ENCODE measurements at places on chromosomes 7 and 10. TPM values are rescaled to one million over a fixed set of nuclear protein-coding genes. Genes with fewer than 3 reads are reported as not detected.

- no peak overlapping the region for H3K27ac ChIP-seq
- H3K4me3 ChIP-seq: no peak overlapping the region
- H3K27me3 ChIP-seq: peaks cover 38% of the 10 kb centered on the region
- no peaks in the 10 kb centered on the region for H3K36me3 ChIP-seq
- no peaks in the 10 kb centered on the region for H3K4me1 ChIP-seq
- DNase-seq: no peak
These were observed 3.4 kb downstream of the H2BK1 start for GRCh38 chr7:151206914-151207313.

DNA sequence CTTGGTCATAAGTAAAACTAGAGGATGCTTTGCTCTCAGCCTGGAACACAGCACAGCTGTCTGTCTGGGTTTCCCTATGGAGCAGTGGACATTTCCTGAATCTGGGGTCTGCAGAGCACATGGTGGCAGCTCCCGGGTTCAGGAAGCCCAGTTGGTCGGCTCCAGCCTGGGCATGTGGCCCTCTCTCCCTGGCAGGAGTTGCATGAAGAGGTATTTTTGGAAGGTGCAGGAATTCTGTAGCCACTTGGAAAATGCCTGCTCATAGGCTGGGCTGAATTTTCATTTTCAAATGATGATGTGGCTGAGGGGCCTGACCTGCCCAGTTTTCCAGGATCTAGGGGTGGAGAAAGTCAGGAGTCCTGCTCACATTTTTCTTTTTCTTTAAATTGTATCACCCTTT lies 6.7 kb upstream of the TPST1 start:
- H3K36me3 ChIP-seq: no peaks in the 10 kb centered on the region
- DNase-seq: no peak
- no peak overlapping the region for H3K4me3 ChIP-seq
- no peak overlapping the region for H3K27ac ChIP-seq
- no peaks in the 10 kb centered on the region for H3K4me1 ChIP-seq

GRCh38 chr10:97319671-97320479 lies 804 bp downstream of the FRAT1 start:
- no peak for DNase-seq
- H3K27me3 ChIP-seq: no peaks in the 10 kb centered on the region
- peak overlapping the region; percentile 47 for H3K4me3 ChIP-seq
- H3K36me3 ChIP-seq: no peaks in the 10 kb centered on the region
- H3K4me1 ChIP-seq: peaks cover 4% of the 10 kb centered on the region
- peak overlapping the region; percentile 100 for H3K27ac ChIP-seq

The LLCFC1 gene
- total RNA-seq: not detected

DNA sequence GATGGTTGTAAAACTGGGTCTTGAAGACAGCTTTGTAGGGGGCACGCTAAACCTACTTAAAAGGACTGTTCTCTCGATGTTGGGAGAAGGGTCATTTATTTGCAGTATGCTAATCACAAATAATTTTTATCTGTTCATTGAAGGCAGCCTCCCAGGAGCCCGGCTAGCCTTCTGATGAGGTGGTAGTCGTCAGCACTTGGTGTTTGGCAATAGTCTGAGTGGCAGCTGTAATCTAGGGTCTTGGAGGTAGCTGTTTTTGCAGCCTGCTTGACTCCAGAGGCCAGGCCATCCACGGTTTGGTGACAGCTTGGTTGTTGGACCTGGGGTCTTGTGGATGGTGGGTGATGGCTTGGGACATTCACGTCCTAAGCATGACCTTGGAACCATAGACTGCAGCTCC lies 2.2 kb downstream of the GTF2IRD1 start:
- peak; percentile 50 for DNase-seq
- peaks cover 2% of the 10 kb centered on the region for H3K4me1 ChIP-seq
- no peak overlapping the region for H3K4me3 ChIP-seq
- no peaks in the 10 kb centered on the region for H3K36me3 ChIP-seq
- H3K27ac ChIP-seq: no peak overlapping the region

- peak; percentile 21 for DNase-seq
- H3K27me3 ChIP-seq: no peaks in the 10 kb centered on the region
- no peaks in the 10 kb centered on the region for H3K36me3 ChIP-seq
- H3K27ac ChIP-seq: no peak overlapping the region
- H3K4me3 ChIP-seq: no peak overlapping the region
These were observed 88.4 kb upstream of the RHEB start for GRCh38 chr7:151608031-151608551.

DNA sequence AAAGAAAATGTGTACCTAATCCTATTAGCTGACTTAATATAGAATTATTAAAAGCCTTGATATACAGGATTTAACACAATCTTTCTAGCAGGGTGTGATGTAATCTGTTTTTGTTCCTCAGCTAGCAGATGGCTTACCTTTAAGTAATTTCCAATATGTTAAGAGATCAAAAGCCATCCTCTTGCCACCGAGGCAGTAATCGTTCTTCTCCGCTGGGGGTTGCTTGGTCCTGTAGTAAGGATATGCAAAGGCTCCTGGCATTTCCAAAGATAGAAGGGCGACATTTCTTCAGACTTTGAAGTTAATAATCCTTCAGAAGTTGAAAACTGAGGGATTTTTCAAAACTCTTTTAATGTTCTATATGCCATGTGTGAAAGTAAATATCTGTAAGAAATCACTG lies 156.4 kb downstream of the FZD1 start:
- H3K27me3 ChIP-seq: peaks cover 7% of the 10 kb centered on the region
- no peak for DNase-seq
- H3K27ac ChIP-seq: no peak overlapping the region
- H3K4me3 ChIP-seq: no peak overlapping the region
- no peaks in the 10 kb centered on the region for H3K36me3 ChIP-seq
- no peaks in the 10 kb centered on the region for H3K4me1 ChIP-seq

DNA sequence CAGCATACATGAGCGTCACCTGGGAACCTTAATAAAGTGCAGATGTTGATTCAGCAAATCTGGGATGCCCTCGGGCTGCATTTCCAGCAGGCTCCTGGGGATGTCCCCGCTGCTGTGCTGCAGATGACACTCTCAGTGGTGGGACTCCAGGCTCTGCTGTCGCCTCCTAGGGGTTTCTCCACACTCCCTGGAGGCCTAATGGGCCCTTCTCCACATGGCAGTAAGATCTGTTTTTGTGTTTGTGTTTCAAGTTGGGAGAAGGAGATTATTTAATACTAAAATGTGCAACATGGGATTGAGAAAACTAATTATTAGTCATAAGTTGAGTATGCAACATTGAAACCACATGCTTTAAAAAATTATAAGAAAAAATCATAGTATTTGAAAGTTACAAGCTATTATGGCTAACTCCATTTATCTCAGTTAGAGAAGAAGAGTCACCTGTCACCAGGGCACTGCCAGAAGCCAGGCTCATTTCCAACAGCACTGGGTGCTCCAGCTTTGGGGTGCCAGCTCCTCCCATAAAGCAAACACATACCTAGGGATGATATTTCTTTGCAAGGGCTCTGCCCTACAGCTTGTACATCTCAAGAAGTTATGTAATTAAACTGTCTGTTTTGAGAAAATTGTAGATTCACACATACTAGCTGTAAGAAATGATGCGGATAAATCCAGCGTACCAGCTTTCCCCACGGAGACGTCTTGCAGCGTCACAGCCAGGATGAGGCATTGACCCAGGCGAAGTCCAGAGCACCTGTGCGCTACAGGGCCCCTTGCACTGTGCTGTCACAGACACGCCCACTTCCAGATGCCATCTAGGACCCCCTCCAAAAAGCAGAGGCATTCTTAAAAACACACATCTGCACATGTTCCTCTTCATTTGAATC lies 106.4 kb downstream of the EGFR start:
- peaks cover 11% of the 10 kb centered on the region for H3K36me3 ChIP-seq
- peak overlapping the region; percentile 56 for H3K27ac ChIP-seq
- no peaks in the 10 kb centered on the region for H3K27me3 ChIP-seq
- peaks cover 49% of the 10 kb centered on the region for H3K4me1 ChIP-seq
- no peak overlapping the region for H3K4me3 ChIP-seq

DNA sequence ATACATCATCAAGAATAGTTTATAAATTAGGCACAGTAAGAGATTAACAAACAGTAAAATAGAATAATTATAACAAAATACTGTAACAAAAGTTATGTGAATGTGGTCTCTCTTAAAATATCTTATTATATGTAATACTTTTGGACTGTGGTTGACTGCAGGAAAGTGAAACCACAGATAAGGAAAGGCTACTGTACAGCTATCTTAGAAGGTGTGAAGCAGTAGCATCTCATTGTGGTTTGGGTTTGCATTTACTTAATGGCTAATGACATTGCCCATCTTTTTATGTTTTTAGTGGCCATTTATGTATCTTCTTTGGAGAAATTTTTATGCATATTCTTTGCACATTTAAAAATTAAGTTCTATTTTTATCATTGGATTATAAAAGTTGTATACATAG lies 296.4 kb upstream of the MAGI2 start:
- no peaks in the 10 kb centered on the region for H3K36me3 ChIP-seq
- H3K27me3 ChIP-seq: no peaks in the 10 kb centered on the region
- no peak overlapping the region for H3K4me3 ChIP-seq
- DNase-seq: no peak
- no peak overlapping the region for H3K27ac ChIP-seq

The SNCG gene
- total RNA-seq: 8.7 TPM

- H3K4me3 ChIP-seq: no peak overlapping the region
- DNase-seq: peak; percentile 27
- H3K27ac ChIP-seq: no peak overlapping the region
- H3K27me3 ChIP-seq: no peaks in the 10 kb centered on the region
These were observed 15.9 kb downstream of the PRKG1 start for GRCh38 chr10:51090190-51090589.

- H3K4me3 ChIP-seq: no peak overlapping the region
- H3K27ac ChIP-seq: no peak overlapping the region
- H3K27me3 ChIP-seq: no peaks in the 10 kb centered on the region
- peak; percentile 47 for DNase-seq
These were observed 52.6 kb upstream of the CYP2C8 start for GRCh38 chr10:95121904-95122303.

DNA sequence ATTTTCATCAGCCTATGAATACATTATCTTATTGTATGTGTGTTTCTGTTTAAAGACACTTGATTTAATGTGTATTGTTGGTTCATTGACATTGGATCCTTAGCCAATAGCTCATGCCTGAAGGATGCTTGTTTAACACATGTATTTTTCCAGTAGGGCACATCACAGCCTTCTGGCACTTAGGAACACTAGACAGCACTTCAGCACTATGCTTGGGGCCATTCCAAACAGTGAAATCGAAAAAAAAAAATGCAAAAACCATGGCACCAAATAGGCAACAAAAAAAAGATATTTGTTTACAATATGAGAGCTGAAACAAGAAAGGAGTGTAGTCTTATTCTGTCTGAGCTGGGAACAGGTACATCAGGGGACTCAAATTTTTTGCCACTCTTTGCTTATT lies 262.8 kb downstream of the SLC25A13 start:
- no peak overlapping the region for H3K4me3 ChIP-seq
- H3K36me3 ChIP-seq: no peaks in the 10 kb centered on the region
- H3K27ac ChIP-seq: no peak overlapping the region
- H3K4me1 ChIP-seq: no peaks in the 10 kb centered on the region
- no peaks in the 10 kb centered on the region for H3K27me3 ChIP-seq

The DOCK1 gene
- 91.0 TPM for total RNA-seq

The ATG9B gene
- under 0.01 TPM for total RNA-seq

DNA sequence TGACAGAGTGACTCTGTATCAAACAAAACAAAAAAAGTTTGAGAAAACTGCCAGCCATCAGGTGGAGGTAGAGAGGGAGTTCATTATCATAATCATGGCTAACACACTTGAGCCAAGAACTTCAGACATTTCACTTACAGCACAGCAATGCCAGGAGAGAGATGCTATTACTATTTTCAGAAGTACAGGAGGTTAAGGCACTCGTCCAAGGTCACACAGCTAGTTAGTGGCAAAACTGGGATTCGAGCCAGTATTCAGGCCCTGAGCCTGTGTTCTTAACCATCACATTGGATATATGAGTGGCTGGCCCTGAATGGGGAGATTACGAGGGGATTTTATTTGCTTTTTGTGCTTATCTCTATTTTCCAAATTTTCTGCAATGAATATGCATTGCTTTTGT lies 24.8 kb upstream of the UNC5B start:
- peak; percentile 80 for DNase-seq
- no peaks in the 10 kb centered on the region for H3K4me1 ChIP-seq
- H3K27me3 ChIP-seq: peaks cover 9% of the 10 kb centered on the region
- H3K27ac ChIP-seq: no peak overlapping the region

GRCh38 chr10:78341953-78342614 lies 308.4 kb downstream of the RPS24 start:
- no peak overlapping the region for H3K4me3 ChIP-seq
- H3K4me1 ChIP-seq: peaks cover 3% of the 10 kb centered on the region
- no peaks in the 10 kb centered on the region for H3K36me3 ChIP-seq
- H3K27me3 ChIP-seq: no peaks in the 10 kb centered on the region

- peaks cover 20% of the 10 kb centered on the region for H3K4me1 ChIP-seq
- H3K4me3 ChIP-seq: no peak overlapping the region
- peak; percentile 50 for DNase-seq
- no peak overlapping the region for H3K27ac ChIP-seq
- no peaks in the 10 kb centered on the region for H3K36me3 ChIP-seq
- no peaks in the 10 kb centered on the region for H3K27me3 ChIP-seq
These were observed 51.0 kb downstream of the UNC5B start for GRCh38 chr10:71263376-71263775.

GRCh38 chr7:94623820-94624219 lies 32.1 kb downstream of the SGCE start:
- no peaks in the 10 kb centered on the region for H3K27me3 ChIP-seq
- no peak for DNase-seq
- H3K27ac ChIP-seq: no peak overlapping the region
- H3K4me1 ChIP-seq: peaks cover 8% of the 10 kb centered on the region
- no peak overlapping the region for H3K4me3 ChIP-seq

- H3K27me3 ChIP-seq: no peaks in the 10 kb centered on the region
- no peak for DNase-seq
- no peak overlapping the region for H3K4me3 ChIP-seq
- H3K36me3 ChIP-seq: no peaks in the 10 kb centered on the region
- no peaks in the 10 kb centered on the region for H3K4me1 ChIP-seq
These were observed 162.6 kb downstream of the FAM107B start for GRCh38 chr10:14611968-14612693.

The OR2A12 gene
- total RNA-seq: not detected

Data from fibroblast of lung (primary cell).